ENCODE measurements at places on chromosomes 6 and 20.

GRCh38 chr6:125262016-125263013 is 39.5 kb downstream of the HDDC2 start:
- no peak for DNase-seq

DNA sequence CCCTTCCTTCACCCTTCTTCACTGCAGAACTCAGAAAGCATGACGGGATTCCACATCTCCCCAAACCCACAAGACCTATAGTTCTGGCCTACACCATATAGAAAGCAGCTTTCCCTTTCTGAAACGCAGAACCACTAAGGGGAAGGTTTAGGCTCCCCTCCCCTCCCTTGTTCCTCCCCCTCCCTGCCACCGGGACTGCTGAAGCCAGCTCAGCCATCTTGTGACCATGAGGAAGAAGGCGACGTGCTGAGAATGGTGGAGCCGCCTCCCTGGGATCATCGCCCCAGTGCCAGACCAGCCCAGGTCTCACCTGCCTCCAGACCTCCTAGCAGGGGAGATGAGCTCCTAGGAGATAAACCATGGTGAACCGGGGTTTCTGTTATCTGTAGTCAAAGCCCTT is 19.6 kb downstream of the SERPINB6 start:
- no peak for DNase-seq

DNA sequence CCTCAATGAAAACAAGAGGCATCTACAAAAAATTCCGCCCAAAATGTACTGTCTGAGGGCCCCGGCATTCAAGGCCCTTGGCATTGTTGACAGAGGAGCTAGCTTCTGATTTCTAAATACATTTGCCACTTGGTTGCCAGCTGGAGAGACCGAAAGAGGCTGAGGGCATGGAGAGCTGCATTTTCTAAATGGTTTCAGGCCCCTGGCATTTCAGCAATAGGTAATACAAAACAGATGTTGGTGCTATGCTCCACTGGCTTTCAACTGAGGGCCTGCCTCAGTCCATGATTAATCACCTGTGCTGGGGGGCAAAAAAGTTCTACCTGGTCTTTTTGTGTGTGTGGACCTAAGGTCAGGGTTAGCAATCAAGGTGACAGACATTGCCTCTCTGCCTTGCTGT is 79.5 kb upstream of the ISM1 start:
- DNase-seq, result no peak

DNA sequence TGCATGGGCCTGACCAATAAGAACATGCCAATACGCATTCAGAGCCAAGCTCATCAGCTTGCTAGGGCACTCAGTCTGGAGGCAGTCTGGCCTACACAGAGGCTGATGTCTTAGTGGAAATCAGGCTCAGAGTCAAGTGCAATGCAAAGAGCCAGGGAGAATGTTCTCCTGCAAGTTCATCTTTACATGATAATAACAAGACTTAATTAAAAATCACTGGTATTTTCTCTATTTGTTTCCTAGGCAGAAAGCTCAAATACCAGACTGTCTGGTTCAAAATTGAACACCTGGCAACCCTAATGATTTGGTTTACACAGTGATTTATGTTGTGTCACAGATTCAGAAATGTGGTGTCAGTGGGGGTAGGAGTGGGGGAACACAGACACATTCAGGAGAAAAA is 689.3 kb upstream of the FLRT3 start:
- no peak for DNase-seq

DNA sequence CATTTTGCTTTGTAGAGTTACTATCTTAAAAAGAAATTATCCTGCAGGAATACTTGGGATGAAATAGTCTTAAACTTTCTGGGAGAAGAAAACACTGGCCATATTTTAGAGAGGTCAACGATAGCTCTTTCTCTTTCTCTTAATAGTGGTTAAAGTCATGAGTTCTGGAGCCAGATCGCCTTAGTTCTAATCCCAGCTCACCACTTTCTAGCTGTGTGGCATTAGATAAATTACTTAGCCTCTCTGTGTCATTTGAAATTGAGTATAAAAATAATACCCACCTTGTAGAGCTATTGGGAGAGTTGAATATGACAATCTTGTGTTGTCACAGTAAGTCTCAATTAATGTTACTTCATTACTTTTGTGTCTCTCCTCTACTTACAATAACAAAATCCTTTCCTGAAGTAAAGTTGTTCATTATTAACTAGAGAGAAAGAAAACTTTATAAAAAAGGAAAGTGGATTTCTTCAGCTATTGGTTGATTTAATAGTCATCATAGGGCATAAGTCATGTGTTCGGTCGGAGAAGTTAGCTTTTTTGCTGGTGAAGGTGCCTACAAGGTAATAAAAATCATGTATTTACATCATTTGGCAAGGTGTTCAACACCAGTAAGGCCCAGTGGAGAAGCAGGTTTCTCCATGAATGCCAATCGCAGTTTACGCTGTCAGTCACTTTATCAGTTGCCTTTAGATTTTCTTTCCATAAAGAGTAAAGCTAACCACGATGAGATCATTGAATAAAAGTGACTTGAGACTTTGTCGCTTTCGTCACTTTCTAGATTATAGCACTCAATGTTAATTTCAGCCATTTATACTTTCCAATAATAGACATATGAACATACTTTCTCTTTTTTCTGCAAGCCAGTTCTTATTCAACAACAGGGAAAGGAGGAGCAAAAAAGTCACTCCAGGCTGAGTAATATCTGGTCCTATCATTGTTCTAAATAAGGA is 2.0 kb downstream of the NEDD9 start:
- no peak for DNase-seq

GRCh38 chr20:2829376-2829775 is 11.1 kb downstream of the PCED1A start:
- DNase-seq, result no peak

DNA sequence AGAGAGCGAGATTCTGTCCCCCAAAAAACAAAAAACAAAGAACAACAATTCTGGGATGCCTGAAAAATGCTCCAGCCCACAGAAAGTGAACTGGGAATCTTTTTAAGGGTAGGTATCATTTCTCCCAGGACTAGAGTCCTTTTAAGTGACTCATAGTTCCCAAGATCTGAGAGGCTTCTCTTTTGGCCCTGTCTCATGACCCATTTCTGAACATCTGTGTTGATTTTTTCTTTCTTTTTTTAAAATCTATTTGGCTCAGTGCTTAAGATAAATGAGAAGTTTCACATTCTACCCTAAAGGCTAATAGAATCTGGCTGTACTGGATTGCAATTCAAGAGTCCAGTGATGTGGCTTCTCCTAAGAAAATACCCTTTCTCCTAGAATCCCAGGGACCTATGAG is 217.6 kb upstream of the FOXQ1 start:
- no peak for DNase-seq

DNA sequence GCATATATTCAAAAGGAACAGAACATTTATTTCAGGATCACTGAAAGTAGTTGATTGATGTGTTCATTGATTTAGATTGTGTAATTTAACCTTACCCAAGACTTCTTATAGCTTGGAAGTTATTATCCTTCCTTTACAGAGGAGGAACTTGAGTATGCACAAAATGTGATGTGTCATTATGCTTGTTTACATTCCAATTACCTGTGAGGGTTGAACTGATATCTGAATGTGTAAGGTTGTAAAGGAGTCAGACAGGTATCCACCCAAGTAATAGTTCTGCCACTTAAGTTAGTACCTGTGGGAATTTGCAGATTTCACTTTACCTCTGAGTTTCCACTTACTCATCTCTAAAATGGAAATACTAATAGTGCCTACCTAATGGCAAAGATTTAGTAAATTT is 668.2 kb downstream of the DOK5 start:
- DNase-seq, result no peak

- DNase-seq, result no peak
Observed at GRCh38 chr20:21433329-21433890, 36.1 kb upstream of the NKX2-4 start.

DNA sequence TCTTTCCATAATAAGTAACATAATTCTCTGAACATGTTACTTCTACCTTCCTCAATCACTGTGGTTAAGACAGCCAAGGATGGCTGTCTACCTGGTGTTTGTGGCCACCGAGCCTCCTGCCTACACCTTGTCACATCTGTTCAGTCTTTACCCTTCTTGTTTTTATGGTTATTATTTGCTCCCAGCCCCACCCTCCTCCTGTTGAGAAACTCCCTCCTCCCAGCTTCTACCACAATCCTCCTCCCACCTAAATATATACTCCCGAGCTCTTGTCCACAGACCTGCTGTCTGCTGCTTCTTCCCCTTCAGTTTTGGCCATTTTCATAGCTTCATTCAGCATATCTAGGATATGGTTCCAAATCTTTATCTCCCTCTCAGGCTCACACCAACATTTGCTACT is 35.7 kb upstream of the GABRR1 start:
- no peak for DNase-seq

GRCh38 chr20:64151633-64152530 is 12.4 kb upstream of the MYT1 start:
- DNase-seq, result no peak

DNA sequence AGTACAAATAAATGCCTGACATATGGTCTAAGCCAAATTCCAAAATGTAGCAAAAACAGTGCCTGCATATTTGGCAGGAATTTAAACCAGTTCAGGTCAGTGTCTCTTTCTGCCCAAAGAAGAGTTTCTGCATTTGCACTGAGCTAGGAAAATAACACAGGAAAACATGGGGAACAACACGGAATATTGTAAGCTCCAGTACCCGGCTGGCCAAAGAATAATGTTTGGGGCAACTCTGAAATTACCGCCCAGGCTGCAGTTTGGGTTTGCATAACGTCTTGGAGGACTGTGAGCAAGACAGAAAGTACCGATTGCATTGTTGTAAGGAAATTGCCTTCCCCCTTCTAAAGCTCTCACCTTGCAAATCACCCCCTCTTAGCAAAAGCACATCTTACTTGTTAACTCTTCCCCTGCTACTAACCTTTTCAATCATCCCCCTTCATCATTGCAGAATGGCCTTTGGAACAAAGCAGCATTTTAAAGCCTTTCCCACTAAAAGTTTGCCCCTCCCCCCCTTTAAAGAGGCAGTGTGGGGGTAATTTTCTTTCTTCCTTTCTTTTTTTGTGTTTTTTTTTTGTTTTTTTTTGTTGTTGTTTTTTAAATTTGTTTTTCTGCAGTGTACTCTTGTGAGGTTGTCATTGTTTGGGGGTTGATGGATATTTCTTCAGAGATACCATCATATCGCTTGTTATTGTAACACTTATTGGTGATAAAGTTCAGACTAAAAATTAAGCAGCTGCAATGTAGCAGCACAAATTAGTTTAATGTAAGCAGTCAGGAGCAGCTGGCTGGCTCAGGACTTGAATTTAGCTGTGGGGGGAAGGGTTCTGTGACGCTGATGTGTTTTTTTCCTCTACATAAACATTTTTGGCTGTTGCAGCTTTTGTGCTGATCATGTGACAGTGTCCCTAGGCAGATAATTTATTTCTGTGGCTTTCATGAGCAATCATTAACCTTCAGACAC is 100.0 kb upstream of the CITED2 start:
- no peak for DNase-seq

GRCh38 chr6:166559211-166559610 is 27.3 kb downstream of the RAMACL start:
- DNase-seq, result no peak

- no peak for DNase-seq
Observed at GRCh38 chr6:11750682-11751081, 27.9 kb downstream of the ADTRP start.

GRCh38 chr6:27861861-27862260 is 50.3 kb downstream of the OR2B2 start:
- no peak for DNase-seq

DNA sequence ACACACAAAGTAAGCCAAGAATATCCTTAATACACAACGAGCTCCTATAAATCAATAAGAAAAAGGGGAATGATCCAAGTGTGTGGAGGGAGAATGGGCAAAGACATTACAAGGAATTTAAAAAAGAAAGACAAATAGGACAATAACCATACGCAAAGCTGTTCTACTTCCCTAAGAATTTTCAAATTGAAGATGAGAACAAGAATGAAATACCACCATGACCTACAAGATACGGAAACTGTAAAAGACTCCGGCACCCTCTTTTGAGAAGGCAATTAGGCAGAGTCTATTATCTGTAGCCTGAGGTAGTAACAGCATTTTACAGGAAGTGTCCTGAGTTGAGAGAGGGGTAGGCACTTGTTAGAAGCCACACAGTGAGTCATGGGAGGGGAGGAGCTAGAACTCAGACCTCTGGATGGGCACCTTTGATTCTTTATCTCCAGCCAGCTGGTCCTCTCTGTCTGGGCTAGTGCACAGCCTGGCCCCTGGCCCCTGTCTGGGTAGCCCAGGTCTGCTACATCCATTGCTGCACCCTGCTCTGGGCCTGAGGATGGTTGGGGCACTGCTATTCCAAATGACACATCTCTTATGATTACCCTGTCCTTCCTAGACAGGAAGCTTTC is 15.3 kb downstream of the RSPO4 start:
- no peak for DNase-seq

Data from stimulated activated CD4-positive, alpha-beta T cell treated with anti-CD3 and anti-CD28 coated beads, TNF-alpha, amount 100 ng/mL, for 4 hours (primary cell).